Mucosa of gallbladder (tissue), 1 donor: ENCODE measurements at places on chromosomes 4 and X.

DNA sequence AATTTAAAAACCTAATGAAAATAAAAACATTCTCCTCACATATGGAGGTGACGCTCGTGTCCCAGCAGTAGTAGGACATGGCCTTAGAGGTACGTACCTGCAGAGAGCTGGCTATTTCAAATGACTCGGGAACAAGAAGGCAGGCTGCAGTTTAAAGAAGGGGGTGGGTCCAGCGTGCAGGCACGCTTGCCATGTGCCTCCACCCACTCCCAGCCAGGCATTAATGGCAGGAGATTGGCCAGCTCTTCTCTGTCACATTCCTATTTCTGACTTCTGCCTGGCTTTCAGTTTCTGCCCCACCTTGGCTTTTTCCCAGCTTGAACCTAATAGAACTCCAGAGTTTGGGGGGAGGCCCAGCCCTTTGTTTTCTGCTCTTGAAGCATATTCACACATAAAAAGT, 17.2 kb downstream of the PDHA1 start:
- DNase-seq: no peak

DNA sequence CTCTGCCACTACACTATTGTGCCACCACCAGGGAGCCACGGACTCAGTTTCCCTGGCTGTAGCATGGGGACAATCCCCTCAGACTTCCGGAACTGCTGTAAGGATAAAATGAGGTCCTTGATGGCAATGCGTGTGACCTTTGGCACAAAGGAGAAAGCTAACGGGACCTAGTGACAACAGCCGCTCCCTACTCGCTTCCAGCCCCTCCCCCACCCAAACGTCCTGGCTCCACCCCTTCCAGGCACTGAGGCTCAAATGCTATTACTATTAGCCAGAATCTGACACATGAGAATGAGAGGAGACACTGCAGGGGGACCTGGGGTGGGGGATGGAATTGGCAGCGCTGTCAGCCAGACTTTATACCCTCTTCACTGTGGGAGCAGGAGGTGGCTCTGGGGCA, 5.4 kb upstream of the DUSP9 start:
- no peak for DNase-seq

GRCh38 chr4:139556724-139557555, 921 bp upstream of the SETD7 start:
- DNase-seq: peak; percentile 60

GRCh38 chr4:178173771-178174170, 731.5 kb upstream of the AGA start:
- DNase-seq: no peak

GRCh38 chrX:132412208-132412607, 76.6 kb downstream of the MBNL3 start:
- no peak for DNase-seq
